ENCODE measurements at places on chromosomes 2 and 18.
A peak's percentile ranks its signal among the peaks of the same experiment; 100 is the strongest.

DNA sequence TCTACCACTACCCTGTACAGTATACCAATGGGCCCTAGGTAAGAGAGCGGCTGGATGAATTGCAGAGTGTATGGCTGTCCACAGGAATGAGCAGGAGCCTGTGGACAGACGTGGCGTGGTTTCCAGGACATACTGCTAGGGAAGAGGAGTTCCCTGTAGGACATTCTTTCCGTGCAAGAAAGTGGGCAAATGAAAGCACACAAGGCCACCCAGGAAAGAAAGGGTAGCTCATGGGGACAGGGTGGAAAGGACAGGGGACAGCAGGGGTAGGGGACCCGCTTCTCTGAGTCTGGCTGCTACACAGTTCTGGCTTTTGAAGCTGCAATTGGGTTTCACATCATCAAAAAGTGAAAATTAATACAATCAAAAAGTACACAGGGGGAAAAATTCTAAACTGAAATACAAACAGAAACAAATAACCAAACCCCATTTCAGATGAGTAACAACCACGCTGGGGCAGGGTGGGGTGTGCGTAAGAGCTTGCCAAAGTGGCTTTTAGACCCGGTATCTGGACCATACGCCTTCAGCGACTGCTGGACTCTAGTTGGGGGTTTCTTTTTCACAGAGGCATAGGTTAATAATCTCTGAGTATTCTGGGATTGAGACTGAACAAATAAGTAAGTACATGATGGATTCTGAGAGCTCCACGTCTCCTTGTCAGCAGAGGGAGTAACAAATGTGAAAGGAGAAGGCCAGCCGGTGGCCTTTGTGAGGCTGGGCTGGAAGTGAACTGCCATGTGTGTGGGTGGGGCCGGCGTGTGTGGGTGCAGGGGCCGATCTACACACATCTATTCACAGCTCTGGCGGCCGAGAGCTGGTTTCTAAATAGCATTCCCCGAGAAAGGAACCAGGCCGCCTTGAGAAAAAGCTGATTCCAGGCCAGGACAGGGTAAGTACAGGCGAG lies 84.0 kb downstream of the HDAC4 start:
- peak; percentile 88 for DNase-seq

GRCh38 chr18:48577478-48578190 lies 38.8 kb downstream of the CTIF start:
- DNase-seq: no peak

GRCh38 chr2:48444404-48444803 lies 85.5 kb upstream of the STON1 start:
- DNase-seq: no peak

DNA sequence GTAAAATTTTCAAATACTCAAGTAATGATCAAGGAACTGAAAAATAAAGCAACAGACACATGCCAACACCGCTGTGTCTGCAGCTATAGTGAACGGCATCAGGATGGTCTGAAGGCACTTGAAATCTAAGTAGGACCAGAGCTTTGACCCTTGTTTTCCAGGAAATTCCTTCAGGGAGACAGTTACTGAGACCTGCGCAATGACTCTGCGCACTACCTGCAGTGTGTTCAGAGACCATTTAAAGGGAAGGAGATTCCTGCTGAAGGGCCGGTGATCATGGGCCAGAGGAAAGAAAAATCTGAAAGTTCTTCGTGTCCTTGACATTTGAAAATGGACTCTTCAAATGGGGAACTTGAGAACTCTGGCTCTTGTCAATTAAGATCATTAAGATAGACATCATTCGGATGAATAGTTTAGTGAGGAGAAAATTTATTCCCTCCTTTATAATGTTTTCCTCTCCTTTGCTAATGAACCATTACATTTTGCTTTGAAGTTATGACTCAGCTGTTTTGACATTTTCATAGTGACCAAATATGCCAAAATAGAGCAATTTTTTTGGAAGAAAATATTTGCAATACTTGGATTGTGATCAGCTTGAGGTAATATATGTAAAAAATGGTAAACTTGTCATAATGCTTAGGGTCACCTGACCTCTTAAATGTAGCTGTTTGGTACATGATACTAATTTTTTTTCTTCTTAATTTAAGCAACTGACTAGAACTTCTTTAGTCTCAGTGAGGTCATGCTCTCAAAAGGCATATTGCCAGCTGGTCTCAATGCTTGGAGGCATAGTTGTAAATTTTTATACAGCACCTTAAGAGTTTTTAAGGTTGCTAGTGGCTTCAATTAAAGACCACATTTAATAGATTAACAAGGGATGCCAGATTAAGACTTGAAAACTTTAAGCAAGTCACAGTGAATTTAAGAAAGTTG lies 329.3 kb downstream of the ARHGAP15 start:
- no peak for DNase-seq

DNA sequence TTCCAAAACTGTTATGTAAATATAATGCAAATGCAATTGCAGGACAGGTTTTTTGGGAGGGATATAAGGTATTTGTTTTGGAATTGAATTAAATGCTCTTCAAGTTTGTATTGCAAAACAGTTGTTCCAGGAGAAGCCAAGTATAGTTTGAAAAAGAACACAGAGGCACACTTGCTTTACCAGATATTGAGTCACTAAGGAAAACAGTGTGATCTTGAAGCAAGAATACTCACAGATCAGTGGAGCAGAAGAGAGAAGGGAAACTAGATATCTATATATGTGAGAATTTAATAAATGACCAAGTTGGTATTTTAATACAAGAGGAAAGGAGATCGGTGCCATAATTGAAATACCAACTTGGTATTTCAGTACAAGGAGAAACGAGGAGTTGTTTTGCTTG lies 178.9 kb downstream of the CAPN13 start:
- DNase-seq: no peak

DNA sequence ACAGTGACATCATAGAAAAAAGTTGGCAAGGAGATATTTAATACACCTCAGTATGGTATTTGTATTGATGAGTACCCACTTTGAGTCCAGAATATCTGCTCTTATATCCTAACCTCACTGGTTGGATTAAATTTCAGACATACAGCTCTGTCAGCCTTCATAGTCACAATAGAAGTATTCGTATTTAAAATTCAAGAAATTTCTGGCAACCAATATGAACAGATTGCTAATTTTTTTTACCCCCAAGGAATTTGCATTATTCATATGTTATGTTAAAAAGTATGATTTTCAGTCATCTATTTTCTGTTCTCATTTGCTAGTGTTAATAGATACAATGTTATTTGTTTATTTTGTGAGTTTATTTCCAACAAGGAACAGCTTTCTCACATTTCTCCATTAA lies 1306.8 kb upstream of the NXPH2 start:
- no peak for DNase-seq

GRCh38 chr2:43931293-43931692 lies 64.5 kb downstream of the LRPPRC start:
- DNase-seq: no peak

Measured in Right ventricle myocardium inferior (tissue), 1 donor.